ENCODE measurements at places on chromosomes 3 and 15.

- no peak for DNase-seq
Observed at GRCh38 chr15:69648775-69649735, 196.4 kb downstream of the RPLP1 start.

DNA sequence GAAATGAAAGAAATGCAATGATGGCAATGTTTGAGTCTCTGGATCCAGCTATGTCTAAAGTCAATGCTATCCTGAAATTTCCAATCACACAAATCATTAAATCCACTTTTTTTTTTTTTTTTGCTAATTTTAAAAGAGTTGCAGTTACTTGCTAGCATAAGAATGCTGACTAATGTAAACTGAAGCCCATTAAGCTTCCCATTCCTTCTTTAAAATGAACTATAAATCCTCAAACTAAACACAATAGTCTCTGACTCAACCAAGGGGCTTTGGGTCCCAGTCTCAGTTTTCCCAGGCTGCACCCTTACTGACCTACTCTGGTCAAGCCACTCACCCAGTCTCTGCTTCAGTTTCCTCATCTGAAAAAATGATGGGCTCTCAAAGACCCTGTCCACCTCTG lies 361.1 kb downstream of the ERC2 start:
- DNase-seq = no peak

GRCh38 chr15:65816441-65816840 lies 24.3 kb upstream of the DENND4A start:
- no peak for DNase-seq

- no peak for DNase-seq
Observed at GRCh38 chr3:107344722-107345121, 32.5 kb upstream of the CCDC54 start.

DNA sequence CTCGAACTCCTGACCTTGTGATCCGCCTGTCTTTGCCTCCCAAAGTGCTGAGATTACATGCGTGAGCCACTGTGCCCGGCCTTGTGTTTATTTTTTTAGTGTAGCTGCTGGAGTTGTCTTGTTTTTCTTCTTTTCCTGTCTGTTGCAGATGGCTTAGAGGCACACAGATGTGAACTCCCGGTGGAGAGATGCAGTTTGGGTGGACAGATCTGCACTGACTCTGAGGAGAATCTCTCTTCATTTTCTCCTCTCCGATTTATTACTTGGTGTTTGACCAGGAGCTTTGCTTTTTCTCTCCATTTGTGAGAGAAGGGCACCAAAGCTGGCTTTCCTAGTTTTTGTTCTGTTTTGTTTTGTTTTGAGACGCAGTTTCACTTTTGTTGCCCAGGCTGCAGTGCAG lies 62.7 kb downstream of the USP13 start:
- no peak for DNase-seq

DNA sequence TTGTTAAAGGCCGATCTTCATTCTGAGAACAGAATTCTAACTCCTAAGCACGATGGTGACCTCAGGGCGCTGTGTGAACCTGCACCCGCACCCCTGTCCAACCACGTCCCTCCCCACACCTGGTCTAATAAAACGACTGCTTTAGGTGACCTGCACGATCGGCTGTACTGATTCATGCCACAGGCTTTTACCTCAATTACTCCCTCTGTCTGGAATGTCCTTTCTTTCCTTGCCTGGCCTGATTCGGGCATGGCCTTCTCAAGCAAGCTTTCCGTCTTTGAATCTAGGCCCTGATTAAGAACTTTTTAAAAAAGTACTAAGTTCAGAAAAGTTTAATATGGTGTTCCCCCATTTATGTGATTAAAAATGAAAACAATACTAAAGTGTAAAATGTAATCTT lies 842 bp upstream of the U2SURP start:
- DNase-seq = no peak

- no peak for DNase-seq
Observed at GRCh38 chr3:196962108-196962929, 6.3 kb downstream of the PIGZ start.

DNA sequence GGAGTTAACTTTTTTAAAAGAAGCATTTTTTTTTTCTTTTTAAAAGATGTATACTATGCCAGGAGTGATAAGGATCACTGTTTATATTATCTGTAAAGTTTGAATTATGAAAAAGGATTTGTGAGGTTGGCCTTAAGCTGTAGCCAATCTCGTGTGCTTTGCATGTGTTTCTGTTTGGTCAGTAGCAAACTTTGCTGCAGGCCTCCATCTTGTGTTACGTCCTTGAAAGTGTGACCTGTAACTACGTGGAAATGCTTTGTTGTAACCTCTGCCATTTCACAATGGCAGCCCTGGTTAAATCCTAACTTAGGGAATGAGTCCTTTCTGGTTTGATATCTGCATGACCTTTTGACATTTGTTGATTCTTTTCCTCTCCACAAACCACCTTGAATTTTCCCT lies 1345.6 kb downstream of the NSUN3 start:
- DNase-seq = no peak

DNA sequence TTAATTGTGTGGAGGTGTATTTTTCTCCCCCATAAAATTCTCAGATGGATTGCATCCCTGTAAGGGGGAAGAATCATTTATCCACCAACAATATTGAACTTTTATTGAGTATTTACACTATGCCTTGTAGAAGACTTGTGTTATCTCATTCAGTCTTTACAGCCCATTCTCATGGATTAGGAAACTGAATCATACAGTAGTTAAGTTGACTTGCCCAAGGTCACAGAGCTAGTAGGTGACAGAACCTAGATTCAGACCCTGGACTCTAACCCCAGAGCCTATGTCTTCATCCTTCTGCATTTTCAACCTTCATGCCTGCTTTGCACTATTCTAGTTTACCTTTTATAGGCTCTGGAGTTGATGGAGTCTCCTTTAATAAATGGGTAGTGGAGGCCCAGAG lies 226.8 kb downstream of the LPP start:
- no peak for DNase-seq

GRCh38 chr3:134242649-134243617 lies 7.7 kb downstream of the RYK start:
- DNase-seq = no peak

DNA sequence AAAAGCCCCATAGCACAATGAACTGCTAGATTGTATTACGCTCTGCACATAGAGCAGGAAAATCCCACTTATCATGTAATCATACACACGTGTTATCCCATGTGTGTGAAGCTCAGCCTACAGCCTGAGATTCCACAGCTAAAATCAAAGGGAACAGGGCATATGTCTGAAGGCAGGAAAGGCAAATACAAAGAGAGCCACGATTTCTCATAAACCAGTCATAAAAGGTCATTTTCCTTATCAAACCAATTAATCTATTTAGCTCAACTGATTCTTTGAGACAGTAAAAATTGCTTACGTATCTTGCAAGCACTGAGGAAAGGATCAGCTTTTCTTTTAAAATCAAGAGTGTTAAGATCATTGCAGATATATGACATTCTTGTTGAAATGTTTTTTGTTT lies 199.5 kb upstream of the TBL1XR1 start:
- DNase-seq = no peak

- no peak for DNase-seq
Observed at GRCh38 chr3:17137321-17137826, 252.6 kb downstream of the PLCL2 start.

DNA sequence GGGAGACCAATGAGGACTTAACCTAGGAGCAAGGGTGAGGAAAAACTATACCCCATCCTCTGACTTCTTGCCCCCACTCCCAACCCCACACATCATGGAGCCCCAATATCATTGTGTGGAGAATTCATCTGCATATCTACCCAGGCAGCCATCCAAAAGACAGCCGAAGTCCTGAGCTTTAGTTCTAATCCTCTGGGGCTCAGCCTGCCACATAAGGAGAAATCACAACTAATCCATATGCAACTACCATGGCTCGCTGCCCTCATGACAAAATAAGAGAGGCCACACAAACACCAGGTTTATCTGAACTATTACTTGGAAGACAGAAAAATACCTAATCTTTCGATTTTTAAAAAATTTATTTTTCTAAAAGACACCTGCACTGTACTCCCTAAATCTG lies 17.7 kb downstream of the HEXA start:
- no peak for DNase-seq

- no peak for DNase-seq
Observed at GRCh38 chr3:86990012-86990733, 776 bp downstream of the VGLL3 start.

GRCh38 chr3:111277226-111277625 lies 205.6 kb downstream of the NECTIN3 start:
- peak; percentile 12 for DNase-seq

GRCh38 chr3:188370081-188370830 lies 216.3 kb downstream of the LPP start:
- no peak for DNase-seq

DNA sequence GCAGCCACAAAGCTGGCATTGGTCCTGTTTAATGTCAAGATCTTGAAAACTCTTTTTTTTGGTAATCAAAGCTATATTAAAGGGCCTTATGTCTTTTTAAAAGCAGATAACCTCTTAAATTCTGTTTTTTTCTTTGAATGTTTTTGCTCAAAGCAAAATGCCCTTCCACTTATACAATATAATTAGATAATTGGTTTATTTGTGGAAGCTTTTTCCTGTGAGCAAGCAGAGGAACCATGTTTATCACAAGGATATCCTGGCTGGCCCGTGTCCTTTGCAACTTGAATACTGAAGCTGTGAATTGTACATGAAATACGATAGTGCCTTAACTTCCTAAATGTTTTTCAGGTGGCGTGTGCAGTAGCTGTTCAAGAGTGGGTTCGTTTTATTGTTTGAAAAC lies 2.6 kb downstream of the ST3GAL6 start:
- no peak for DNase-seq

DNA sequence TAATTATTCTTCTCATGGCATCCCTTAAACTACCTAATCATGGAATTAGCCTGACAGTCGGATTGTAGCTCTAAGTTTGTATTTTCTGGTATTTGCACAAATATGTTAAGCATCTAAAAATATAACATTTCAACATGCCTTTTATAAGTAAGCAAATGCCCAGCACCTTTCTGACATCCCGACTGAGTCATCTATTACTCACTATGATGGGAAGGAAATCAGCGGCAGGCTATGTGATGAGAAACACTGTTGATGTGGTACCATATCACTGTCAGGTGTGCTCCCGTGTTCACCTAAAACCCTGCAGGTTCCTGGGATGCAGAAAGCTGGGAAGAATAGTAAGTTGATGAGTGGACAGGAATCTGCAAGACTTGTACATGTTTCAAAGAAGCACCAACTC lies 367.8 kb upstream of the IL12A start:
- DNase-seq = no peak

DNA sequence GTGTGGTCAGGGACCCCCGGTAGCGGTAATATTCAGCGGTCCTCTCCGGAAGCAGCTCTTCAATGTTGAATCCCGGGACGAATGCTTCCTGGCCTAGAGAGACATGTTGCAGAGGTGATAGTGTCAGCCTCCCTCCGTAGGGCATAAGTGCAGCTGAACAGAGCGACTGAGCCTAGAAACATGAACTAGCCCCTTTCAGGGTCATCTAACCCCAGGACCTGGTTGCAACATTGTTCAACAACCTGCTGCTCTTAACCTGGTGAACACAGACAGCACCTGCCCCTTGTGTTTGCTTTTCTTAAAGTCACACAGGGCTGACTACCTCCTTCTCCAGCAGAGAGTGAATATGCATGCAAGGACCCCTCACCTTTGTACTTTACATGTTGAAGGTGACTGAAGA lies 41.3 kb downstream of the CA12 start:
- DNase-seq = no peak

- no peak for DNase-seq
Observed at GRCh38 chr3:194908496-194908895, 222.8 kb downstream of the FAM43A start.

Data from left renal pelvis (tissue), 4 donors.